GM12878 (cell line): ENCODE measurements at places on chromosomes 12 and 14. TPM values are rescaled to one million over a fixed set of nuclear protein-coding genes. Genes with fewer than 3 reads are reported as not detected.
A peak's percentile ranks its signal among the peaks of the same experiment; 100 is the strongest.

LRRC10 gene
- total RNA-seq: not detected in 2 replicates

DNA sequence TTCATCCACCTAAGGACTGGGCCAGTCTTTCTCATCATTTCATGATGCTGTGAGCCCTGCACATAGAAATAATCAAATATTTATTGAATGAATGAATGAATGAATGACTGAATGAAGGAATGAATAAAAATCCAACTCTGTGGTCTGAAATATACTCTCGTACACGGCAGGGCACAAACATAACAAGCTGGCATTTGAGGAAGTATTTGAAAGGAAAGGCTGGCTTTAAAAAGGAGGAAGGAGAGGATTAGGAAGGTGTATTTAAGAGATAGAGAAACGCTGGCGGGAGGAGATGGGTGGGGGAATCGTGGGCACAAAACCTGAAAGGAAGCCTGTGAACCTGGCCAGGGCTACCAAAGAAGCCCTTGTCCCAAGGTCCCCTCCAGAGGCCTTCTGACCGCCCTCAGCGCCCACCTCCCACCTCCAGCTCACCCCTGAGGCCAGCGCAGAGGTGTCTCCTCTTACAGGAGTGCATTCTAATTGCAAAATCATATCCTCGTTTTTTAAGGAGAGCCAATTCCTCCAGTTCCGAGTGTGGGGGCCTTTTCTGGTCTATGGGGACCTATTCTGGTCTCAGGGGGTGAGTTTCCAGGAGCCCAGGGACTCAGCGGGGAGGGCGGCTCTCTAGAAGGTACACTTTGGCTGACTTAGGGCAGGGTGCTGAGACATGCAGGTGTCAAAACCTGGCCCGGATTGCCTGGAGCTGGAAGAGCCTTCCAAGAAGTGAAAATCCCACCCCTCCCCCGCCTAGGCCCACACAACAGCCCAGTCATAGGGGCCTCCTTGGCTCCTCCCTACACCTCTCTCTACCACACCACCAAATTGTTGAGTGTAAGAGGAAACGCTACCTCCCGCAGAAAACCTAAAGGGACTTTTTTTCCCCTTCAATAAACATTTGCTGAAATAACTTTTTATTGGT, 8.7 kb upstream of the JDP2 start:
- no peaks in the 10 kb centered on the region for H3K36me3 ChIP-seq
- peak; percentile 57 for DNase-seq
- H3K27me3 ChIP-seq: no peaks in the 10 kb centered on the region
- H3K4me3 ChIP-seq: peak overlapping the region; percentile 45
- H3K27ac ChIP-seq: peak overlapping the region; percentile 62

GRCh38 chr12:131138638-131139362, 185.1 kb downstream of the ADGRD1 start:
- no peaks in the 10 kb centered on the region for H3K4me1 ChIP-seq
- no peak overlapping the region for H3K4me3 ChIP-seq
- H3K27ac ChIP-seq: no peak overlapping the region
- H3K27me3 ChIP-seq: no peaks in the 10 kb centered on the region
- no peaks in the 10 kb centered on the region for H3K36me3 ChIP-seq

IL26 gene
- total RNA-seq: not detected in 2 replicates

DNA sequence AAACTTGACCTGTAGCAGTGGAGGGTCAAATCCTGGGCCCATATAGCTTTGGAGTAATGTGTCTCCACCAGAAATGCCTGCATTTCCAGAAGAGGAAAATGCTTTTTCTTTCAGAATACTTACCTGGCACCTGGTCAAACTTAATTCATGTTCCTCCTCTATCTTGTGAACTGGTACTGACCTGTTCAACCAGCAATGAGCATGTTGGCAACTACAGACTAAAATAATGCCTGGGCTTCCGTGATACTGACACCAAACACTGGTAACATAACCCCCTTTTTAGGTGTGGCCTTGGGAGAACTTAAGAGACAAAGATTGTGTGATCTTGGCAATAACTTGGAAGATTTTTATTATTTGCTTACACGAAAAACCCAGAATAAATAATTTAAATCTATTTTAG, 23.8 kb upstream of the MGST1 start:
- no peak for DNase-seq
- H3K27ac ChIP-seq: no peak overlapping the region
- H3K4me1 ChIP-seq: no peaks in the 10 kb centered on the region

DTX1 gene
- 2.3 and 2.8 TPM in 2 replicates for total RNA-seq

GNG2 gene
- total RNA-seq: 103 and 107 TPM in 2 replicates

DNA sequence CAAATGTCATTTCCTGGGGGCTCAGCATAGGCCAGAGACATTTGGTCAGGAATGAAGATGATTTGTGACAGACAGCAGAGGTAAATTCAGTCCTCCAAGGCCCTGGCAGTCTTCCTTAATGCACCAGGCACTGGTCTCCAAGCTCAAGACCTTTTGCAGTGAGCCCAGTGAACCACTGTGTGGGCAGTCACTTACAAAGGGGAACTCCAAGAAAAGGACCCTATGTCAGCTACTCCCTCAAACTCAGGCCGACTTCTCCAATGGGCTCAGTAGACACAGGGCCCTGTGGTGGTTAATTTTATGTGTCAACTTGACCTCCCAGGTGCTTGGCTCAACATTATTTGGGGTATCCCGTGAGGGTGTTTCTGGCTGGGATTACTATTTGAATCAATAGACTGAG, 29.3 kb upstream of the PLEK2 start:
- no peaks in the 10 kb centered on the region for H3K4me1 ChIP-seq
- H3K27me3 ChIP-seq: no peaks in the 10 kb centered on the region; the same call in 1 of the 2 replicates
- no peak overlapping the region for H3K4me3 ChIP-seq

- H3K36me3 ChIP-seq: no peaks in the 10 kb centered on the region
- no peak overlapping the region for H3K4me3 ChIP-seq
- no peaks in the 10 kb centered on the region for H3K27me3 ChIP-seq
- no peak overlapping the region for H3K27ac ChIP-seq
- no peaks in the 10 kb centered on the region for H3K4me1 ChIP-seq
- no peak for DNase-seq
Measured at GRCh38 chr14:57574617-57575288, 81.1 kb upstream of the CCDC198 start.

- no peak overlapping the region for H3K27ac ChIP-seq
- no peaks in the 10 kb centered on the region for H3K4me1 ChIP-seq
- H3K4me3 ChIP-seq: no peak overlapping the region
- no peak for DNase-seq
- no peaks in the 10 kb centered on the region for H3K27me3 ChIP-seq
- no peaks in the 10 kb centered on the region; the same call in 1 of the 2 replicates for H3K36me3 ChIP-seq
Measured at GRCh38 chr12:116950628-116951325, 40.0 kb downstream of the FBXW8 start.

GRCh38 chr12:33438025-33438772, 1.4 kb downstream of the SYT10 start:
- H3K27me3 ChIP-seq: no peaks in the 10 kb centered on the region
- H3K4me3 ChIP-seq: no peak overlapping the region

ANO2 gene
- not detected in 2 replicates for total RNA-seq

RNU4-1 gene
- total RNA-seq: 4,154 and 4,718 TPM in 2 replicates

ARID2 gene
- total RNA-seq: 19.8 and 21.3 TPM in 2 replicates

SRRM4 gene
- not detected in 2 replicates for total RNA-seq

MYF5 gene
- not detected in 2 replicates for total RNA-seq

DNA sequence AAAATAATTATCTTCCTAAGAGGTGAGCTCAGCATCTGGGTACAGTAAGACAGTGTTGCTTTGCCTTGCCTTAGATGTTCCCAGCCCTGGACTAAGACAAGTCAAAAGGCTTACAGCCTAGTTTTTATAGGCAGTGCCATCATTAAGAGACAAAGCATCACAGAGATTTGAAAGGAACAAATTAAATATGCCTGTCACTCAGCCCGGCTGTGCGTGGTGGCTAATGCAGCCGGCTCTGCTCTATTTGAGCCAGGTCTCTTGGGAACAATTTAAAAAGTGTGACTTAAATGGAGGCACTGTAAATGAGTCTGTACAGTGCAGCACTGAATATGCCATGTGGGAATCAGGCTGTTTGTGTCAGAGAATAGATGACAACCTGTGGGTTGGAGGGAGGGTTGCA, 1687.4 kb upstream of the FLRT2 start:
- no peaks in the 10 kb centered on the region for H3K4me1 ChIP-seq
- H3K27me3 ChIP-seq: no peaks in the 10 kb centered on the region
- H3K4me3 ChIP-seq: no peak overlapping the region
- no peaks in the 10 kb centered on the region for H3K36me3 ChIP-seq

DNA sequence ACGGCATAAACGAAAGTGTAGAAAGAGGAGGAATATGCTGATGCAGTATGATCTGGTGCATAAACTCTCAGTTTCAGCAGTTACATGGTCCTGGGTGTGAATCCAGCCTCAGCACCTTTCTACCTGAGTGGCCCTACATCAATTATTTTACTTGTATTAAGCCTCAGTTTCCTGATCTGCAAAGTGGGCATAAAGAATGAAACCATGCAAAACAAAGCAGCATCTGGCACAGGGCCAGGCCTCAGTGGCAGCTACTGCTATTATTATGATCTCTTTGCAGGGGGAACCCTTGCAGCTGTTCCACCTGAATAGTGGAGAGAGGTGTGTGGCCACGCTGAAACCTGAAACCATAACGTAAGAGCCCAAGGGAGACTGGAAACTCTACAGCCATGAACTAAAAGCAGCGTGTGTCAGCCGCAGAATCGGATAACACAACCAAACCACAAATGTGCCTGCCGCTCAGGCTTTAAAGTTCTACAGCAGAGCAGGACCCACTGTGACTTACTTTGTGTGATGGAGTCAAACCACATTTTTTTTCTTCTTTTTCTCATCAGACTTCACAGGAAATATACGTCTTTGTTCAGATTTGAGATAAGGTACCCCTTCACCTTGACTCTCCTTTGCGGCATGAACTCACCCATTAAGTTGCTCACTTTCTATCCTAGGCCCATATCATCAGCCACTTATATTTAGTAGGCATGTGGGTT, 29.2 kb upstream of the FOS start:
- peak; percentile 94 for DNase-seq
- H3K4me3 ChIP-seq: peak overlapping the region; percentile 31; the same call in 1 of the 2 replicates
- H3K27ac ChIP-seq: peak overlapping the region; percentile 57; the same call in 1 of the 2 replicates
- H3K4me1 ChIP-seq: peaks cover 36% of the 10 kb centered on the region
- H3K36me3 ChIP-seq: no peaks in the 10 kb centered on the region

GRCh38 chr12:93091886-93092648, 163.0 kb upstream of the EEA1 start:
- no peak for DNase-seq
- H3K4me1 ChIP-seq: peaks cover 9% of the 10 kb centered on the region
- no peak overlapping the region for H3K27ac ChIP-seq
- no peaks in the 10 kb centered on the region for H3K36me3 ChIP-seq

NABP2 gene
- total RNA-seq: 45.8 and 51.3 TPM in 2 replicates

PPFIA2 gene
- total RNA-seq: not detected in 2 replicates

DNA sequence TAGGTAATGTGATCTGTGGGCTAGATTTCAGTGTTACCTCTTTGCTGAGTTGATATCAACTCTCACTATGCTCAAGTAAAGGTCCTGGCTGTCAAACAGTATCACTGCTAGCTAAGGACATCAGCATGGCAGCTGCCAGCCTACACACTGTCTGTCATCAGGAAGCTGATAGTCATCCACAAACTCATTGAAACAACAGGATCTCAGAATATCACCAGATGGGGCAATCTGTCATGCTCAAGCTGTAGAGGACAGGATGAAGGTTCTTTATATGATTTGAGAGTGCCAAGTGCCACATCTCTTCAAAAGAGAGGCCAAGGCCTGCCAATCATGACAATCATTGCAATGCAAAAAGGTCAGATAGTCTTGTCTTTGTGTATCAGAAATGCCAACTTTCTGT, 811.5 kb upstream of the SEL1L start:
- no peak overlapping the region for H3K27ac ChIP-seq
- no peaks in the 10 kb centered on the region for H3K4me1 ChIP-seq
- no peak for DNase-seq

CD4 gene
- 1.6 and 1.8 TPM in 2 replicates for total RNA-seq

DNA sequence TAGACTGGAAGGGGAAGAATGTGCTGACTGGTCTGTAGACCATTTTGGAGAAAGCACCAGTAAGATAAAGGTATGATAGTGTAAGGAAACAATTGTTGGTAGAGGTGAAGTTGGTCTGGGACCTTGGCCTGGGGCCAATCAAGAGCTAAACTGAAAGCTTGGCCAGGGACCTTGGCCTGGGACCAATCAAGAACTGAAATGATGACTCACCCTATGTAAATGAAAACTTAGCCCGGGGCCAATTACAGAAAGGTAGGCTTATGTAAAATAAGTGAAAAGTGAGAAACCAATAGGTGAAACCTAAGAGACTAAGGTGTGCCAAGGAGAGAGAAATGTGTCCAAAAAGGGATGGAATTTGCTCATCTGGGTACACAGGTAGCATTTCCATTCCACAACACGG, 776.0 kb downstream of the C12orf50 start:
- H3K36me3 ChIP-seq: no peaks in the 10 kb centered on the region
- H3K27ac ChIP-seq: no peak overlapping the region
- no peaks in the 10 kb centered on the region for H3K27me3 ChIP-seq
- DNase-seq: no peak
- no peaks in the 10 kb centered on the region for H3K4me1 ChIP-seq

GRCh38 chr14:31360919-31361662, 59.3 kb downstream of the HEATR5A start:
- H3K27me3 ChIP-seq: no peaks in the 10 kb centered on the region
- H3K27ac ChIP-seq: no peak overlapping the region
- no peak for DNase-seq
- no peaks in the 10 kb centered on the region for H3K36me3 ChIP-seq
